ENCODE measurements at places on chromosomes 12 and 14.

GRCh38 chr12:51323317-51323960 is 535 bp downstream of the BIN2 start:
- peak; percentile 56 for DNase-seq

- DNase-seq, result no peak
These were observed 19.1 kb downstream of the RPAP3 start for GRCh38 chr12:47686645-47687240.

- no peak for DNase-seq
These were observed 428 bp downstream of the RNF41 start for GRCh38 chr12:56221232-56221756.

DNA sequence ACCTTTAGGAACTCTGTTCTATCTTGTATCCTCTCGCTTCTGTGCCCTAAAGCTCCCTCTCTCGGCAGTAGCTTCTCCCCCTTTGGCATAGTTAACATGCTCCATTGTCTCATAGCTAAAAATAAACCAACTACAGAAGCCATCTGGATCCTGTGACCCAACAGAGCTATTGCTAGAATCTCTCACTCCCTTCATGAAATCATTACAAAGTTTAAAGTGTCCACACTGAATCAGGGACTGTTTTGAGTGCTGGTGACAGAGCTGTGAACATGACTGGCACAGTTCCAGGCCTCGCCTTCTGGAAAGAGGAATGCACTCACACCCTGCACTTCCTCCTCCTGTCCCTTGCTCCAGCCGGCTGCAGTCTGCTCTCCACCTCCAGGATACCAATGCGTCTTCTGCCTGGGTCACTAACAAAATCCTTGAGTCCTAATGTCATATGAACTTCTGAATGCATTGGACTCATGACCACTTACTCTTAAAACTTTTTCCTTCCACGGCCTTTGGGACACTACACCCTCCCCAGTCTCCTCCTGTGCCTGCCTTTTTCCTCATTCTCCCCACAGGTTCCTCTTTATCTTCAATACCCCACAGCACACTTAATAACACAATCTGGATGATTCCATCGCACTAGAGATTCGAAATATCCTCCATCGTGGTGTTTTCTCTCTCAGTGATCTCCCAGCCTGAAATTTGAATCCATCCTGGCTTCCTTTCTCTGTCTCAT is 13.2 kb downstream of the PLBD1 start:
- DNase-seq, result no peak

GRCh38 chr14:51107801-51108200 is 12.9 kb upstream of the TRIM9 start:
- DNase-seq, result no peak

DNA sequence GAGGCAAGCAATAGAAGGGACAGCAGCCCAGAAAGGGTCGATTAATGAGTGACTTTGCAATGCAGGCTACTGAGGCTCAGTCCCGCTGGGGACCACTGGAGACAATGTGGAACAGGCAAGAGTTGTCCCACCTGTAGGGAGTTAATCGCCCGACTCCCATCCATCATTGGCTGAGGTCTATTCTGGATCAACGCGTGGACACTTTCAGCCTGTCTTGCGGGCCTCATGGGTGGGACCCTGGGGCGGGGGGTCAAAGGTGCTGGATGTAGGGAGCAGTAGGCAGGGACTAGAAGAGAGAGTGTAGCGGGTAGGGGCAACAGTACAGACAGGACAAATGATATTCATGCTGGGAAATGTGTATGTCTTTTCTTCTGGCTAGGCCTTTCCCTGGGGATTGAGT is 6.1 kb downstream of the IFI27L2 start:
- DNase-seq, result peak; percentile 9

GRCh38 chr12:69886109-69886508 is 61.1 kb downstream of the MYRFL start:
- no peak for DNase-seq

DNA sequence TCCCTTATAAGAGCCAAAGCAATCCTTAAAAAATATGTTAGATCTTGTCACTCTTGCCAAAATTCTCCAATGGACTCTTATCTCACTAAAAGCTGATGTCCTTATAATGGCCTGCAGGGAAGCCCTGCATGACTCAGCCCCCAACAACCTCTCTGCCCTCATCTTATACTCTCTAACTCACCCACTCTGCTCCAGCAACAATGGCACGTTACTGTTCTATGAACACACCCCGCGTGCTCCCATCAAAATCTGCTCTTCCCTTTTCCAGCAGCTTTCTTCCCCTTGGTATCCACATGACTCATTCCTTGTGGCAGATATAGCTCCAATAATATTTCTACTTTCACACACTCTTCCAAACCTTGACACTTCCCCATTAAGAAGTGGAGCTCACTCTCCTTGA is 108.1 kb downstream of the DENND5B start:
- DNase-seq, result no peak

- DNase-seq, result no peak
These were observed 470.3 kb downstream of the FOXG1 start for GRCh38 chr14:29236848-29237247.

DNA sequence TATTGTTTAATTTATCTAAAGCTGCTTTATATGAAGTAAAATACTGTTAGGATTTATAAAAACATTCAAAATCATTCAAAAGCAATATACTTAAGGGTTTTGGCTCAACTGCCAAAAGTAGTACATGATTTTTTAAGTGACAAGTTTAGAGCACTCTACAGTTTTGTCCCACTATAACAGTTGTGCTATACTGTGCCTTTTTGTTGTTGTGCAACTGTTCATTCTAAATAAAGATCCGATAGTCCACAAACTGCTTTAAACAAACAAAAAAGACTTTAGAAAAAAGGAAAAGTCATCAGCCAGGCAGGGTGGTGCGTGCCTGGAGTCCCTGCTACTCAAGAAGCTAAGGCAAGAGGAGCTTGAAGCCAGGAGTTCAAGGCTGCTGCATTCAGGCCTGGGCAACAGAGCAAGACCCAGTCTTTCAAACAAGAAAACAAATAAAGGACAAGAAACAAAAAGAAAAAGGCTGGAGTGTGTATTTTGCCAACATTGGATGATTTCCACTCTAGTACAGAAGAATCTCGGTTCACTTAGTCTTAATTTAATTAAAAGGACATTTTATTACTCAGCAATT is 7.3 kb downstream of the C2CD5 start:
- no peak for DNase-seq

DNA sequence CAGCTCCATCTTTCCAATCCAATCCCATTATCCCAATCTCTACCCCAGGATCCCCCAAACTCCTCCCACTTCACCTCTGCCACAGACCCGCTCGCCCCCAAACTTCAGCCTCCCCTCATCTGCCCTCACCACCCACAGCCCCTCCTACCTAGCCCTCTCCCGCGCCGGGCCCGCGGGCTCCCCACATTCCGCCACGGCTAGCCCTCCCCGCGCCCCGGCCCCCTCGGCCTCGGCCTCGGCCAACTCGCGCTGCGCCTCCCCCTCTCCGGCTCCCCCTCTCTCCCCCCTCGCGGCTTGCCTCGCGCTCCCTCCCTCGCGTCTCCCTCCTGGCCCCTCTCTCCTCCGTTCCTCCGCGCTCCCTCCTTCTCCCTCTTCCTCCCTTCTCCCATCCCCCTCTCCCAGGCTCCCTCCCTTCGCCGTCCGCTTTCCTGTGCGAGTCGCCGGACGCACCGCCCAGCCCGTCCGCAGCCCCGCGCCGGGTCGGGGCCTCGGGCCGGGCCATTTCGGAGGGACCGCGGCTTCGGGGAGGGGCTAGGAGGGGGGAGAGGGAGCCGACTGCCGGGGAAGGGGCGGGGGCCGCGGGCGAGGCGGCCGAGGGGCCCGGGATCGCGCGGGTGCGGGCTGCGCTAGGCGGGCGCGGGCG is at the start of gene ATN1:
TSS of gene ATN1 (plus strand) at position 581 of the 643 bp plus-strand sequence. CDS start 6,043 bp downstream, outside the sequence.
- peak; percentile 57 for DNase-seq

DNA sequence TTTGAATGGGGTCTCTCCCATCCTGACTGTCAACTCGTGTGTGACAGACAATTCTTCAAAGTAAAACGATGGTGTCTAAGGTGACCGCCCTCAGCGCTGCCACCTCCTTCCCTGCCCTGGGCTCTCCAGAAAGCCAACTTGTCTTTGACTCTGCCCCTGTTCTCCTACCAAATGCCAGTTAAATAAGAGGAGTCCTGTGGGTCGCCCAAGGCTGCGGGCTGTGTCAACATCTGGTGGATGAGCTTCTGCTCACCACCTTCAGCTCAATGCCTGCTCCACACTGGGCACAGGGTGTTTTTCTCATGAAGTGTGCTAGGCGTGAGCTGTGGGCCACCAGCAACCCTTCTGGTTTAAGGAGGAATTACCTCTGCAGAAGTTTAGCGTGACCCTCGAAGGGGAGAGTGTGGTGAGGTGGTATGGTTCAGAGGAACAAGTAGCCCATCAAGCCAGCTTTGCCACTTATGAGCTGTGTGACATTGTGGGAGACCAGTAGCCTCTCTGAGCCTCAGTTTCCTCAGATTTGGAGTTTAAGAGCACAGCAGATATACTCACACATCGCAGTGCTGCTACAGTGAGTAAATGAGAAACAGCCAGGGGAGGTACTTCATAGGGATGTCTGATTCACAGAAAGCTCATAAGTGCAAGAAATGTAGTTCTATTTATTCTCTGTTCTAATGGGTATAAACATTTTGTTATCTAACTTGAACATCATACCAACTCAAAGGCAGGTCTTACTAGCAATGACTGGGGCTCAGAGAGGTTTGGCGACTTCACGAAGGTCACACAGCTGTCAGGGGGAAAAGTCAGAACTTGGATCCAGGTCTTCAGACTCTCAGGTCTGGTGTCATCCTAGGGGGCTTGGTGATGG is 12.1 kb downstream of the SERPINA1 start:
- DNase-seq, result no peak

DNA sequence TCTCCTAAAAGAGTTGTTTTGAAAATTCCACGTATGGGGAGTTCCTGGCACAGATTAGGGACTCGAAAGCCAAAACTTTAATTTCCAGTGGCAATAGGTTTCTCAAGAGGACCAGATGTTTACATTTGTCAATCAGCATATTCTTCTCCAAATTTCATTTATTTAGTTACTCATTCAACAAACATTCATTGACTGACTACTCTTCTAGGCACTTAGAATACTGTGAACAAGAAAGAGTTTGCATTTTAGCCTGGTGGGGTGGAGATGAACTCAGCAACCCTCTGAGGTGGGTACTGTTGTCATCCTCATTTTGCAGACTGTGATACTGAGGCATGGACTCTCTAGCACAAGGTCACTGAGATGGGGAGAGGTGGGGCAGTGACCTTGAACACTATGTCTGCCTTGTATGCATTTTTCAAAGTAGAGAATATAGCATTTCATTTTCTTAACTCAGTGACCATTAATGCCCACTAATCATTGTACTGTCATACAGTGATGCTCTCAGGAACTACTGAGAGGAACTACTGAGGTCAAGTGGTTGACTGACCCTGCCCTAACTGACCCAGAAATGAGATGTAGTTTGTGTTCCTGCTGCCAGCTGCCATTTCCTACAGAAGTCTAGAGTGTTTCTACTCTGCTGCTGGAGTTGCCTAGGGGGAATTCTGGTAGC is 2.2 kb downstream of the L3HYPDH start:
- no peak for DNase-seq

DNA sequence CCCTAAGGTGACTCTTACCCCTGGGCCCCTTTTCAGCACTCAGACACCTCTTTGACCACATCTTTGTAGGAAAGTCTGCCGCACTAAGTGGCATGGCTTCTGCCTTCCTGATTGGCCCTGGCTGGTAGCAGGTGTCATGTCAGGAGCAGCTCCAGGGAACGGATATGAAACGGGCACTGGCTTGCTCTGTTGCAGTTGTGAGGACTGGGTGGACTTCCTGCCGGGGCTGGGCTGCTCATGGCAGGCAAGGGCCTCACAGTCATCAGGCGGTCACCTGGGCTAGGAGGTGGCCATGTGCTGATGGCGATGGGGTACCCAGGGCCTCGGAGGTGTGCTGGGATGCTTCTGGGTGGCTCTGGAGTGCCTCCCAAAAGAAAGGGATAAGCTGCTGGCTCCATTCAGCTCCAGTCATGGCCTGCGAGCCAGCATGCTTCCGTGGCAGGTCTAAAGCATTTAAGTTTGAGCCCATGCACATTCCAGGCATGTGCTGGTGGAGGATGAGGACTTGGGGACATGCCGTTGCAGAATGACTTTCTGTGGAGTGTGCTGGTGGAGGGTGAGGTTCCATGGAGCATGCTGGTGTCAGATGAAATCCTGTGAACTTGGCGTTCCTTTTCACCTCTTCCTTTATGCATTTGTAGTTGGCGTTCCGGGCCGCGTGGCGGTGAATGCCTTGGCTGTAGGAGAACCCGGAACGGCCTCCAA is 77.2 kb downstream of the EP400 start:
- DNase-seq, result no peak

DNA sequence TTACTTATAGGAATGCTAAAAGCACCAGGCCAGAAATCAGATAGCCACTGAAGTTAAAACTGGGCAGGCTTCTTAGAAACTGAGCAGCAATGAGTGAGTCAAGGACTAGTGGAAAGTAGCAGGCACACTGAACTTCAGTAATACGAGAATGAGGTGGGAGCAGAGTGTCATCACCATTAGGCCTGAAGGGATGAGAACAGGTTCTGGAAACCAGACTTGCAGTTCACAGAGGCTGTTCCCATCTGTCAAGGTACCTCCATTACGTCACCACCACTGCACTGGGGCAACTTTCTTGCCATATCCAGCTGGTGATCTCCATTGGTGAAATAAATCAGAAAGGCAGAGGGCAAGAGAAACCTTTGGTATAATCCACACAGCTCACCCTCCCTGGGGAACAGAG is 15.6 kb downstream of the ZNF10 start:
- no peak for DNase-seq

GRCh38 chr14:30980980-30981379 is 44.5 kb upstream of the AP4S1 start:
- no peak for DNase-seq

DNA sequence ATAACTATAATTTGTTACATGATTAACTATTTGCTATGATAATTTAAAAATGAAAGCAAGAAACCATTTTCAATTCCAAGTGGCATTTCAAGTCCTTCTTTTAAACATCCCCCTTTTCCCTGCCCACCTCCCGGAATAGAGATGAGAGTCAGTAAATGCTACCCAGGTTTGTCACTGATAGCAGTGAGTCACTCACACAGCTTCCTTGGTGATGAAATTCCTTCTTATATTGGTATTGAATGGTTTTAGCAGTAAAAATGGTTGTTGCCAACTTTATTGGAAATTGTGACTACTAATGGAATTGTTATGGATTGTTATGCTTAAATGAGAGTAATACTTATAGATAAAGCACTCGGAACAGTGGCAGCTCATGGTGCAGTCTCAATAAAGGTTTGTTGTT is 90.5 kb downstream of the PPM1A start:
- no peak for DNase-seq

DNA sequence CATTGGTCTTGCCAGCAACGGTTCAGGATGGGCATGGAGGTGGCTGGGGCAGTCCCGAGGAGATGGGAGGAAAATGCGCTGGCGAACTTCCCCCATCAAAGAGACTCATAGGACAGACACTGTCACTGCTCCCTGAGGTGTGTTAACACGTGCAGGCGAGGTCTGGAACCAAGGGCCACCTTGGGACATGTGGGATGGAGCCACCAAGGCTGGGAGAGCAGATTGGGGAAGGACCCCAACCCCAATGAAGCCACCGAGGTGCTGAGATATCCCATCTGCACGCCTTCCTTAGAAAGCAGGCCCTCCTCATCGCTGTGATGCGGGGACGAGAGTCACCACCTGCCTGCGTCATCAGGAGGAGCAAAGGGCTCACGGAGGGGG is 16.9 kb upstream of the BEGAIN start:
- no peak for DNase-seq

GRCh38 chr14:93085911-93086310 is 29.8 kb downstream of the ITPK1 start:
- DNase-seq, result no peak
